ENCODE measurements at places on chromosomes 11 and 22. TPM values are rescaled to one million over a fixed set of nuclear protein-coding genes. Genes with fewer than 3 reads are reported as not detected.

GRCh38 chr22:31944700-31945442, 536 bp downstream of the YWHAH start:
- no peak for DNase-seq

DNA sequence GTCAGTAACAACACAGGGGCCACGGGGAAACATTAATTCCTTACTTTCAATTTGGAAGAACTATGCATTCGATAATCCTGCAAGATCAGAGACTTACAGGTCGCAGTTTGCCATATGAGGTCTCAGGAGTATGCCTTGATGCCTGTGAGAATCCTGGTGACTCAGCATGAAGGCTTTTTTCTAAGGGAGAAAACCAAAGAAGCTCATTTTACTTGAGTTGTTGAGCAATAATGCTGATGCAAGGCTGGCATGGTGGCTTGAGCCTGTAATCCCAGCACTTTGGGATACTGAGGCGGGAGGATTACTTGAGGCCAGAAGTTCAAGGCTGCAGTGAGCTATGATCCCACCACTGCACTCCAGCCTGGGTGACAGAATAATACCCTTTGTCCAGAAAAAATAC, 26.6 kb downstream of the ATG16L2 start:
- DNase-seq: no peak

DNA sequence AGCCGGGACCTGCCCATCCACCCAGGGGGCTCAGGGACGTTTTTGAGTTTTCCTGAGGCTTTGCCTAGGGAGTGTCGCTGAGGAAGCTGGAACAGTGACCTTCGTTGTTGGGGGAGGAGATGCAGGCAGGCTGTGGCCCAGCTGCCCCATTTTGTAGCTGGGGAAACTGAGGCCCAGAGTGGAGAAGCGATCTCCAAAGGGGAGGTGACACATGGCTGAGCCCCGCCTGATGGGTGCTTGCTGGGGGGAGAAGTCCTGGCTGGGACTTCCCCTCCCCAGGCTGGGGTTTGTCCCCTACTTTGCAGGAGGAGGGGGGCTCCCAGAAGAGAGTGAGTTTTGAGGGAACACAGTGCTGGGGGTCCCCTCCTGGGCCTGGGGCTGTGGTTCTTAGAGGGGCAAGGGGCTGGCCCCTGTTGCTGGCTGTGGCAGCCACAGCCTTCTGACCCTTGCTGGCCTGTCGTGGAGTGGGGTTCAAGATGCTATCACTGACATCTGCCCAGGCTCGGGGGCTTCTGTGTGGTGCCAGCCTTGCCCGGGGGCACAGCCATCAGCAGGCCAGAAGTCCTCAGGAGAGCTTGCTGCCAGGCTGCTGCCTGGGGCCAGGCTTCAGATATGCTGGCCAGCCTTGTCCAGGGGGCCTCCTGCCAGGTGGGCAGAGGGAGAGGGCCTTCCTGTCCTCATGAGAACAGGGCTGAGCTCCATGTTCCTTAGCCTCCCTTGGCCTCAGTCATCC, 21.4 kb downstream of the KCNQ1 start:
- DNase-seq: no peak

DNA sequence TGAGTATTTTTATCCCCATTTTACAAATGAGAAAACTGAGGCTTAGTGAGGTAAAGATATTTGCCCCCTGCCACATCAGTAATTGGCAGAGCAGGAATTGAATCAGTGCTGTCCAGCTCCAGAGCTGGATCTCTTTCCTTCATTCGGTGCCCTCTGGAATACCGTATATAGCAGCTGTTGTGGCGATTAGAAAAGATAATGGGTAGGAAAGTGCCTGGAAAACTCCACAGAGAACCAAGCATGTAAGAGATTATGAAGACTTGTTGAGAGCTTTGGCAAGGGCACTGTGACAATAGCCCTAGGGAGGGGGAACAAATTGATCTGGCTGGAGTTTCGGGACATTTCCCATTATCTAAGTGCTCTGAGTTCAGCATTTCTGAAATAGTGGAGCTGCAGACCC, 82.5 kb upstream of the TEAD1 start:
- no peak for DNase-seq

DNA sequence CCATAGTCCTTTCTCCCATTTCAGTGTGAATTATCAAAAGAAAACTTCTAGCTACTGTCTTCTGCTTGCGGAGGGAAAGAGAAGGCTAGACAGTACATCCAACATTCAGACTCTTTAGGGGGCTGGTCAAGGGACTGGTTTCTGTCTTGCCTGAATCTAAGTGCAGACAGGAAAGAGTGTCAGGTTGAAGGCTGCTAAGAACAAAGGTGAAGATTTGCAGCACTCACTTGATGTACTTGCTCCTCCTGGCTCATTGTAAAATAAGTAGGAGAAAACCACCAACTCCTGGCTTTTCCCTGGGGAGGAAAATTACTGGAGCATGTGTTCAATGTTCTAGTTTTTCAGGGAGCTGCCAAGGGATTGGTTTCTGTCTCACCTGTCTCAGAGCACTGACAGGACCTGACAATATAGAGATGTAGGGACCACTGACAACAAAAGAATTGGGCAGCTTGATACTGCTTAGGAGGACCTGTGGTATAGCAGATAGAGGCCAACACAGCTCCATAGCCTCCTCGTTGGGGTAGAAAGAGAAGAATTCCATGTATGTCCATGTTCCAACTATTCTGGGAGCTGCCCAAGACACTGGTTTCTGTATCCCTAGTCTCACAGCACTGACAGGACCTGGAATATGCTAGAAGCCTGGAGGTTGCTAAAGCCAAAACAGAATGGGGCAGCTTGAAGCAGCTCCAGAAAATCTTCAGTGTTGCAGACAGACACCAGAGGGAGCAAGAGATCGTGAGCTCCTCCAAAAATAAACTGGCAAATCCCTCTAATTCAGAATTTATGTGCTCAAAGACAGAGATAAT, 39.7 kb upstream of the MMP12 start:
- no peak for DNase-seq

GRCh38 chr11:41622707-41623359, 163.4 kb upstream of the LRRC4C start:
- DNase-seq: no peak

DNA sequence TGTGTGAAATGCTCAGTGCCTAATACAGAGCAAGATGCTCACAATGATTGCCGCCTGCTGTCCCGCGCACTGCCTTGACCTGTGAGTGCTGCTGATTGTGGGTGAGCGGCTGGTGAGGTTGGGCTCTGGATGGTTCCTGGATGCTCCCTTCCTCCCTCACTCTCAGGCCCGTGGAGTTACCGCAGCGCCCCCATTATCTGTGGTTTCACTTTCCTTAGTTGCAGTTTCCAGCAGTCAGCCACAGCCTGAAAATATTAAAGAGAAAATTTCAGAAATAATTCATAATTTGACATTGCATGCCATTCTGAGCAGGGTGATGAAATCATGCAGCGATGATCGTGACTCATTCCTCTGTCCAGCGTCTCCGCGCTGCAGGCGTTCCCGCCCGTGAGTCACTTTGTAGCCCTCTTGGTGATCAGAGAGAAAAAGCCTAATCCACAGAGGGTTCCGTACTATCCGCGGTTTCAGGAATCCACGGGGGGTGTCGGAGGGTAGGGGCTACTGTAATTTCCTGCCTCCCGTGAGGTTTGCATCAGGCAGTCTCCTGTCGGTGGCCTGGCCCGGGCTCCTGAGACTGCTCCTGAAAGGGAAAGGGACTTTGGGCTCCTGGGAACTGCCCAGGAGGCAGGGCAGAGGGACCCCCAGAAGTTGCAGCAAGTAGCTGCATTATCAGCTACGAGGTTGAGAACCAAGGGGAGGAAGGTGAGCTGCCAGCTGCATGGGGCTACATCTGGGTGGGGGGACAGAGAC, 10.6 kb downstream of the RPL3 start:
- no peak for DNase-seq

DNA sequence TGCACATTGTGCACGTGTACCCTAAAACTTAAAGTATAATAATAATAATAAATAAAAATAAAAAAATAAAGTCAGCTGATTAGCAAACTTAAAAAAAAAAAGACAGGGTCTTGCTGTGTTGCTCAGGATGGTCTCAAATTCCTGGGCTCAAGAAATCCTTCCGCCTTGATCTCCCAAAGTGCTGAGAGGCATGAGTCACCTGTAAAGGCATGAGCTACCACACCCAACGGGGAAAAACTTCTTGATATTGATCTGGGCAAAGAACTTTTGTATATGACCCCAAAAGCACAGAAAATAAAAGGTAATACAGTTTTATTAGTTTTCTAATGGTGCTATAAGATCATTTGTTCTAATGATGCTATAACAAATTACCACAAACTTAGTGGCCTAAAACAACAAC, 46.1 kb downstream of the ENTHD1 start:
- no peak for DNase-seq

DNA sequence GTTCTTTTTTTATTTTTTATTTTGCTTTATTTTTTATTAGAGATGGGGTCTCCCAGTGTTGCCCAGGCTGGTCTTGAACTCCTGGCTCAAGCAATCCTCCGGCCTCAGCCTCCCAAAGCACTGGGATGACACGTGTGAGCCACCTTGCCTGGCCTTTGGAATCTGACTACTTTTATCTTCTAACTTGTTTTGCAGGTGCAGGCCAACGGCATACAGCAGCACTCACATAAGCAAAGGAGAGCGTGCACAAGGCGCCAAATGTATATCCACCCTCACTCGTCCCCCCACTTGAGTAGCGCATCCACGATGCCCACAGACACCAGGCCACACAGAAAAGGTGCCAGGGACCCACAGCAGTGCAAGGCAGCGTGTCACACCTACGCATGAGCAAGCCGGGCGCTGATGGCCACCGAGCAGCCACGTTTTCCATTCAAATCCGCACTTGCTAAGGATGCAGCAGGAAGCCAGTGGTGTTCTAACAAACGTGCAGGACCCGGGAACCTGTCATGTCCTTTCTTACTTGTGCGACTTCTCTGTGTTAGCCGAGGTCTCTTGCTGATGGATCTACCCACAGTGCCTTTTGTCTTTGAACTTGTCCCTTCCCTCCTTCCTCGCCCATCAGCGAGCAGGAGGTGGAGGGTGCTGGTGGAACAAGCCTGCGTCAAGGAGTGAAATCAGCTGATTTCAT, 5.9 kb downstream of the ASCL2 start:
- no peak for DNase-seq

DNA sequence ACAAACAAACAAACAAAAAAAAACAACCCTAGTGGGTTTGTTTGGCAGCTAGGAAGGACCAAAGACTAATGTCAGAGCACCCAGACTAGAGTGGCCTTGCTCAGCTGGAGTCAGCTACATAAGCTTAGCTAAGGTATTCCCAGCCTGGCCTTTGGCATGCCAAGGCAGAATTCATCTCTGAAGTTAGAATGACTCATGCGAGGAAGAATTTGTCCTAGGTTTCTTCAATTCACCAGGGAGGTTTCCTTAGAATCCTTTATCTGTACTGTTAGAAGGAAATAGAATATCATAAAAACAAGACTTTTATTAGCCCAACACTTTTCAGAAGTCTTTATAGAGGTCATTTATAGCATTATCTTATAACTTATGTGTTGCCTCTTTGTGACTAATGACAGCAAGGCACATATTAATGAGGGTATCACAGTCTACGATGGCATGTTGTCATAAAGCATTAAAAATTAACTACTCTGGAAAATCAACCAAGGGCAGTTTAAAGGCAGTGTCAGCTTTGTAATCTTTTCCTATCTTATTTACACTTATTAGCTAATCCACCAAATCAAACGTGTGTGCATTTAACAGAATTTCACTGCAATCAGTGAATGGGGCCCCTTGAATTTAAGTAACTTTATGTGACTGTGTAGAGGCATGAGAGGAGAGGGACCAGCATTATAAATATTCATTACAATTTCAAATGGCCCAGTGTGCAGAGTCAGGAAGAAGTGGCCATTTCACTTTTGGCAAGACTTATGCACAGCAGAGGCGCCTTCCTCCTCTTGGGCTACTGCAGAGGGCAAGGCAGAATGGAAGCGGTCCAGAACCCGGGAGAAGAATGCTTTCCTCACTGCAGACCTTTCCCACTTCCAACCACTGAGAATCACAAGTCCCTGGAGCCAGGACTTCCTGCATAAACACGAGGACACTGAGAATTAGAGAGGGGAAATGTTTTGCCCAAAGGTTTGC, 36.3 kb downstream of the SLC5A1 start:
- DNase-seq: no peak

DNA sequence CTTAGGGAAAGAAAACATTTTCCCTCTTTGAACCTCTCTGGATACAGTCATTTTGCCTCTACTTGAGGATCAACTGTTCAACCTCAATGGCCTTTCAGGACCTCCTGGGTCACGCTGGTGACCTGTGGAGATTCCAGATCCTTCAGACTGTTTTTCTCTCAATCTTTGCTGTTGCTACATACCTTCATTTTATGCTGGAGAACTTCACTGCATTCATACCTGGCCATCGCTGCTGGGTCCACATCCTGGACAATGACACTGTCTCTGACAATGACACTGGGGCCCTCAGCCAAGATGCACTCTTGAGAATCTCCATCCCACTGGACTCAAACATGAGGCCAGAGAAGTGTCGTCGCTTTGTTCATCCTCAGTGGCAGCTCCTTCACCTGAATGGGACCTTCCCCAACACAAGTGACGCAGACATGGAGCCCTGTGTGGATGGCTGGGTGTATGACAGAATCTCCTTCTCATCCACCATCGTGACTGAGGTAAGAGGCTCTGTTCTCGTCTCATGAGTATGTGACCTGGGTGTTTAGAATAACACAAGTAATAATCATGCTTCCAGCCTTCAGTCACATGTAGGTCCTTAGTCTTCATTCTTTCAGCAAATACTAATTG, 495 bp downstream of the SLC22A9 start:
- no peak for DNase-seq

DNA sequence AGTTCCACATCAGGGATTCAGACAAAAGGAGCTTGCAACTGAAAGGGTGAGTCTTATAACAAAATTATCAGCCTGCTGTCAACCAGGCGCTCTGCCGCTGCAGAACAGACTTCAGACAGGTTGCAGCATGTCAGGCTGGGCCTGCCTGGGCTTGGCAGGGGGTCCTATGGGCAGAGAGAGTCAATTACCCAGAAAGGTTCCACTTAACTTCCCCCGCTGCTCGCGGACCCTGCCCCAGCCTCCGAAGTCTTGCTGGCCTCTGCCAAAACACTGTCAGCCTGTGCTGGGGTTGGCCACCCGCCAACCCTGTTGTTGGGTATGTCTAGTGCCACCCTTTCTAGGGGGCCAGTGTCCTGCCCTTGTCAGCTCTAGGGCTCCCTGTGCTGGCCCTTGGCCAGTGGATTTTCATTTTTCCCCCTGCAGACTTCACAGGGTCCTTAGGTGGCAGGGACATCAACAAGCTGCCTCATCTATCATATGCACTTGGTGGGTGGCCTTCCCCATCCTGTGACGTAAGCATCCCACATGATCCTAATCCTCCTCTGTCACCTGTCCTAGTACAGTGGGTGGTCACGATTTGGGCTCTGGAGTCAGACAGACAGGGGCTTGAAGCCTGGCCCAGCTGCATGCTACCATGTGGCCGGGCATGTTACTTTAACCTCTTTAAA, 166.5 kb upstream of the CADM1 start:
- no peak for DNase-seq

DNA sequence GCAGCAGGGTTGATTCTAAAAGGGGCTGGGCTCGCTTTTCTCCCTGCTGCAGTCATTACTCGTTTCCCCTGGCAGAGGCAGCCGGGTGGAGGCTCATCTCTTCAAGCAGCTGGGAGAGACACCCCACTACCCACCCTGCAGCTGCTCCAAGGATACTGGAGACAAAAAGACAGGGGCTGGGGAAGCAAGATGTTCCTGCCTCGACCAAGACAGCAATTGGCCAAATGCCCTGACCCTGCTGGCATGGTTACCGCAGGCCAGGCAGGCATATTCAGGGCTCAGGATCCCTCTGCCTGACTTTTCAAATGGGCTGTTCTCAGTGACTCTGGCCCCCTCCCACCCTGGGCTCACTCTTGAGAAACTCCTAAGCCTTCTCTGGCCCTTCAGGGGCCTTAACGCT, 6.8 kb upstream of the RGL4 start:
- DNase-seq: no peak

Gene TRPM5
- not detected for total RNA-seq

Gene MCHR1
- total RNA-seq: 0.62 TPM

Gene OR52K2
- not detected for total RNA-seq

Gene CHRM1
- total RNA-seq: 12.3 TPM

All from occipital lobe (tissue), 3 donors.